ENCODE measurements at places on chromosomes 3 and 15.

DNA sequence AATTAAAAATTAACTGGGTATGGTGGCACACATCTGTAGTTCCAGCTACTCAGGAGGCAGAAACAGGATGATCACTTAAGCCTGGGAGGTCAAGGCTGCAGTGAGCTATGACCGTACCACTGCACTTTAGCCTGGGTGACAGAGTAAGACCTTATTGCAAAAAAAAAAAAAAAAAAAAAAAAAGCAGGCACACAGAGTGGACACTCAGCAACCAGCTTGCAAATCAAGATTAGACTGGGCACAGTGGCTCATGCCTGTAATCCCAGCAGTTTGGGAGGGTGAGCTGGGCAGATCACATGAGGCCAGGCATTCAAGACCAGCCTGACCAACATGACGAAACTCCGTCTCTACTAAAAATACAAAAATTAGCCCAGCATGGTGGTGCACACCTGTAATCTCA lies 5.4 kb downstream of the CLN6 start:
- no peak for DNase-seq

- peak; percentile 24 for DNase-seq
Measured at GRCh38 chr15:85164841-85165466, 183.3 kb downstream of the PDE8A start.

- DNase-seq = no peak
Measured at GRCh38 chr15:67512140-67512539, 8.8 kb upstream of the C15orf61 start.

DNA sequence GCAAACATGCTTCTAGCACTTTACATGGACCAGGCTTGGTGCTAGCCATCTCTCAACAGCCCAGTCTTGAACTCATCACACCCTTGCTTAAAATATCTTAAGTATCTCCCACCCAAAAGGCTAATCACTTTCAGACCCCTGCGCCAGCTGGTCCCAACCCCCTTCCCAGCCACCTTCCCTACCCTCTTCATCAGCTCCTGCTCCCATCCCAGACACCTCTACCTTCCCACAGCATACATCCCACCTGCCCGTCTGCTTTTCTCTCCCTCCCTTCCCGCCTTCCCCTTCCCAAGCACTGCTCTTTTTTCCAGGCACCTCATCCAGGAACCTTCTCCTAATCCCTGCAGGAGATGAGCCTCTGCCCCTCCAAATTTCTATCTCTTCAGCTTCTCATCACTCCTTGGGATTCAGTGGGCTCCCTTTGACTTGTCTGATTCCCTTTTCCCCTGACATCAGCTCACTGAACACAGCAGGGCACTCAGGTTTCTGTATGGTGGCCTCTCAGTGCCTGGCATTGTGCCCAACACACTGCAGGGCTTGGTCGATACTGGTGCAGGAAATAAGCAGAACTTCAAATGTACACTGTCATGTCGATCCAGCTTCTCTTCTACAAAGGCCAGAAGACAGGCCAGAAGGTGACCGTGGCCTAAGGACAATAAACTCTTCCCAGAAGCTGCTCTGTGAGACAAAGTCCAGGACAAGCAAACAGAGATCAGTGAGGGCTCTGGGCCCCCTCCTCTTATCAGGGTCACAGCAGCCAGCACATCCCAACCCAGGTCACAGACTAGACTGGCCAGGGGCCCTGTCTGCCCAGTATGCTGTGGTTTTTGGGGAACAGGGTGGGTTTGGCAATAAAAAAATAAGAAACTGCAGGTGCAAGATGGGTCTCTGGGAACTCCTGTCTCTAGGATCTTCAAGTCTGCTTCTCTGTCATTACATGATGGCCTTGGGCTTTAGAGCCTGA lies 2.2 kb upstream of the ITIH1 start:
- DNase-seq = no peak

GRCh38 chr3:147574621-147575020 lies 165.5 kb downstream of the ZIC1 start:
- no peak for DNase-seq

- no peak for DNase-seq
Measured at GRCh38 chr3:176951144-176951543, 246.1 kb downstream of the TBL1XR1 start.

GRCh38 chr3:46900007-46900292 lies 22.4 kb downstream of the PTH1R start:
- DNase-seq = peak; percentile 57

- no peak for DNase-seq
Measured at GRCh38 chr15:36426691-36427090, 152.7 kb upstream of the CDIN1 start.

GRCh38 chr3:97670952-97671351 lies 93.6 kb upstream of the ARL6 start:
- DNase-seq = no peak

GRCh38 chr15:49190586-49190985 lies 20.5 kb downstream of the GALK2 start:
- DNase-seq = no peak

DNA sequence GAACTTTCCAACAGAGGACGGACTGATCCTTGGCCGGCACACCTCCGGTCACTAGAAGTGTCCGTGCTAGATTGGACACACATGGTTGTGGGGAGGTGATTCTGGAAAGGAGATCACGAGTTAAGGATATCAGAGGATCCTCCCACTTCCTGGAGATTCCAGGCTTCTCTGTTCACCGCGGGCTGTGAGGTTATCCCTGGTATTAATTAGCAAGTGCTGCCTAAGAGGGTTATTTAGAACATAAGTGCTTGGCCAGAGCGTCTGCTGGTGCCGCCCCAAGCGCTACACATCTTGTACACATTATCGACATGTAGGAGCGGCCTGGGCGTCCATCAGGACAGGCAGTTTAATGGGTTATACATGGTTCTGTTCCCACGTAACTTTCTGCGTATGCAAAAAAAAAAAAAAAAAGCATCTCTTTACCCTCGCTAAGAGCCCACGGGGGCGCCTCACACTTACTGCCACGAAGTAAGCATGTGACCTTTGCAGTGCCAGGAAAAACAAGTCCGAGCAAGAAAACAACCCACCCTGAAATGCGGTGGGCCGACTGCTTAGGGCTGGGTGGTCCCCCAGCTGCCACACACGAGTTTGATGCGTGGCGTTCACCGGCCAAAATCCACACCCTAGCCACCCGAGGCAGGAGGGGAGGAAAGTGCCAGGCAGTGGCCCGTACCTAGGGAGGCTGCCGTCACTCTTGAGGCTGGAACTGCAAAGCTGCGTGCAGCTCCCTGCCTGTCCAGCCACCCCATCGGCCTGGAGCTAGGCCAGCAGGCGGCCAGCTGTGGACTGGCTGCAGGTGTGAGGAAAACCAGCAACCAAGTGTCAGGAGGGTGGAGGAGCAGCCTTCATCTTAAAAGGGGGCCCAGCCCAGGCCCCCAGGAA lies 78.0 kb downstream of the CPN2 start:
- DNase-seq = no peak

DNA sequence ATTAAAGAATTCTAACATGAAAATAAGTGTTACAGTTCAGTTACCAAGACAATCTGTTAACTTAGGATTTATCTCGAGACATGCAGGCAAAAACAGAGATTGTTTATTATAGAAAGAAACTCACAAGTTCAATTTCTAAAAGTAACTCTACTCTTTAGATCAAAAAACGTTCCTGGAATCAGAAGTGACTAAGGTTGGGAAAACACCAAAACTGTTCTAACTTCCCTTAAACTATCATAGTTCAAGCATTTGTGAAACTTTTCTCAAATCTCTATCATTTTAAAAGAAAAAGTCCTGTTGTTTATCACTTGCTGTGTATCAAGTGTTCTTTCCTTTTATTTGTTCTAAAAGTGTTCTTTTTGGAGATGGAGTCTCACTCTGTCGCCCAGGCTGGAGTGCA lies 8.7 kb downstream of the WDR82 start:
- no peak for DNase-seq

All from upper lobe of left lung (tissue), 6 donors.